ENCODE measurements at places on chromosomes 1 and 21.

DNA sequence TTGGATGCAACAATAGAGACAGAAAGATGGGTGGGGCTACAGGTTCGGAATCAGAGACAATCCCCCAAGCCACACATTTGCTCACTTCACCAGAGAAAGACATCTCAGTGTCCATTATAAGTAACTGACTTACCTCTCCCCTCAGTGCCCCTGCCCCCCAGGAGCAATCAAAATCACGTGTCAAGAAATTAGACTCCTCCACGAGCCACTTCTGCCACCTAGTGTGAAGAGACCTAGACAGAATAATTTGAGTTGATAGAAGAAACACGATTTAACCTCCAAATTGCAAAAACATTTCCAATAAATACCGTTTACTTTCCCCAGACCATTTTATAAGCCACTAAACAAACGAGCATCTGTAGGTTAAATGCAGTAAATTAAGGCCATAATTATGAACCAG is 123.2 kb downstream of the SLC30A10 start:
- DNase-seq, result no peak

- no peak for DNase-seq
Observed at GRCh38 chr1:156624814-156625435, 5.7 kb downstream of the HAPLN2 start.

- DNase-seq, result no peak
Observed at GRCh38 chr1:32316903-32317277, 19.1 kb downstream of the MARCKSL1 start.

DNA sequence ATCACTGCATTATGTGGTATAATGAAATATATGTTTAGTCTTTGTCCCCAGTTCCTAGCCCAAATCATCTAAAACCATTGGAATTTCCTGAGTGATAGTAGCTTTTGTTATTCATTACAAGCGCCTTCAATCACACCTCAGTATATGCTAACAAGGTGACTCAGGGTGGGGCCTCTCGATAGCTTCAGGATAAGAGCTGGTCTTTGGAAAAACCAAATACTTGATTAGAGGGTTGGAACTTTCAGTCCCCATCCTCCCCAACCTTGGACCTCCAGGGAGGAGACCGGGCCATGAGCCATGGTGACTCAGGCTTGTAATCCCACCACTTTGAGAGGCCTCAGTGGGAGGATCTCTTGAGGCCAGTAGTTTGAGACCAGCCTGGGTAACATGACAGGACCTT is 5.1 kb upstream of the BRDT start:
- no peak for DNase-seq

DNA sequence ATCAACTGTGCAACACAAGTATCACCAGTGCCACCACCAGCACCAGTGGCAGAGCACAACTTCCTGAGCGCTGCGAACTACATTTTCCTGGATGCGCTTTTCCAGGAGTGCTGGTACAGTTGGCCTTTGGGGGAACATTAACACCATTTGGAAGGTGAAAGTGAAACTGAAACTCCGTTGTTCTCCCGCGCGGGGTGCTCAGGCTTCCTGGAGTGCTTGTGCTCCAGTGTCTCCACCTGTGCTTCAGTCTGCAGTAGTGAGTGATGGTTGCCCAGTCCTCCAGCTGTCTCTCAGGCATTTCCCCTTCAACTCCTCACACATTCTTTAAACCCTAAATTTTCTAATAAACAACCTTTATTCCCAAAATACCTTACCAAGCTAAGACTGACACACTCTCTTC is 187.8 kb downstream of the LRRIQ3 start:
- no peak for DNase-seq

DNA sequence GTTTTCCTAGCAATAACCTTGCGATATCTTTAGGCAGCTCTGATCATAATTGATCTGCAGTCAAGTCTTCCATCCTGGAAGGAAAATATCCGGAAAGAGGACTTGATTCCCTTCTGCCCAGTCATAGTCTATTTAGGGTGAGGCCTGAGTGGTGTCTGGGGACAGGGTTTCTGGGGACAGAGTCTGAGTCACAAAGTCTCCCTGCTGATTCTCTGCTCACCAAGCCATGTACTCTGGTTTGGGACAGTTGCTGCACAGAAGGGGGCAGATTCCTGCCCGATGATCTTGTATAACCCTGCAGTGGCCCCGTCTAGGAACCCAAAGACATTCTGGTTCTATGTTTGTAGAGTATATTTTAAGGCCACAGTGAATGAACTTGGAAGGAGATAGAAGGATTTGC is 178.8 kb downstream of the KCNJ6 start:
- no peak for DNase-seq

DNA sequence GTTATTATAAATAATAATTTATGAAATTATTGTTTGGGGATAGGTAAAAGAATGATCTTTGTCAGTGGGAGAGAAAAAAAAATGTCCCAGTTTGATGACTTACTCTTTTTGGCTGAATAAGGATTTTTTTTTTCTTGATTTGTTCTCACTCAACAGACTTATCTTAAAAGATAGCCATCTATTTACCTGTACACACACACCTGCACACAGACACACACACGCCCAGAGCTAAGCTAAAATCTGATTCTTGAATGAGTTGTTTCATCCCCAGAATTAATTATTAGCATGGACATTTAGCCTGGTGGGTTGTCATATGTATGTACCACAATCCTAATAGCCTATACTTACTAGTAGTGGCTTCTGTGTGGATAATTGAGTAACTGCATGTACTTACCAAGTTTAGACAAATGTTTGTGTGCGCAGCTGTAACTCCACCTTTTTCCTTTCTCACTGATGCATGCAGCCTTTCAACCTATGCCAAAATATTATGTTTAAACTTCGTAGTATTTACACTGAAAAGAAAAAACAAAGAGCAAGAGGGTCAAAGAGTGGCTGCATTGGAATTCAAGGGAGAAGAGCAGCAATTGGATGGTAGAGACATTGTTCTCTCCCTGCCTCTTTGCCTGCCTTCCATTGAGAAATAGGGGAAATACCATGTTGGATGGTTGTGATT is 174.3 kb downstream of the ADGRL2 start:
- no peak for DNase-seq

DNA sequence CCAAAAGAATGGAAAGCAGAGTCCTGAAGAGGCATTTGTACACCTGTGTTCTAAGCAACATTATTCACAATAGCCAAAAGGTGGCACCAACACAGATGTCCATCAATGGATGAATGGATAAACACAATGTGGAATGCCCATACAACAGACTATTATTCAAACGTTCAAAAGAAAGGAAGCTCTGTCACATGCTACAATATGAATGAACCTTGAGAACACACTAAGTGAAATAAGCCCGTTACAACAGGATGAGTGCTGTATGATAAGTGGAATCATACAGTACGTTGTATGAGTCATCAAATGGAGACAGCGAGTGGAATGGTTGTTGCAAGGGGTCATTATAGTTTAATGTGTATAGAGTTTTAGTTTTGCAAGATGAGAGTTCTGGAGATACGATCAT is 80.1 kb downstream of the SH3BGR start:
- DNase-seq, result no peak

GRCh38 chr1:115911294-115911693 is 65.0 kb upstream of the SLC22A15 start:
- DNase-seq, result no peak

GRCh38 chr1:17194615-17195528 is 10.1 kb upstream of the PADI1 start:
- no peak for DNase-seq

GRCh38 chr1:63621075-63621474 is 27.9 kb downstream of the PGM1 start:
- no peak for DNase-seq

GRCh38 chr1:51669816-51670215 is 52.9 kb downstream of the OSBPL9 start:
- no peak for DNase-seq

DNA sequence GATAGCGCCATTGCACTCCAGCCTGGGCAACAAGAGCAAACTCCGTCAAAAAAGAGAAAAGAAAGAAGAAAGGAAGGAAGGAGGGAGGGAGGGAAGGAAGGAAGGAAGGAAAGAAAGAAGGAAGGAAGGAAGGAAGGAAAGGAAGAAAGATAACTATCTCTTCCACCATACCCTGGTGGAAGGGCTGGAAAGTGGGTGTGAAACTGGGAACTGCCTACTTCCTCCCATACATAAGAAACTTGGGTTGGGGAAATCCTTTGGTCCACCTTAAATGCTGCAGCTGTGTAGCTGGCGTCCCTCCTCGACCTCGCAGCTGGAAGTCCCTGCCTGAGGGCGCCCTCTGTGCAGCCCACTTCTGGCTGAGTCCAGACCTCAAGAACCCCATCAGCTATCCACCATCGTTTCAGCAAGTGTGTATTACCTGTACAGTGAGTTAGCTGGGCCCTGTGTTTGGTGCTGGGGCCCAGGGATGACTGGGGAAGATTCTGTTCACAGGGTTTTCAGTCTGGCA is 4.6 kb upstream of the FAM167B start:
- peak; percentile 60 for DNase-seq

DNA sequence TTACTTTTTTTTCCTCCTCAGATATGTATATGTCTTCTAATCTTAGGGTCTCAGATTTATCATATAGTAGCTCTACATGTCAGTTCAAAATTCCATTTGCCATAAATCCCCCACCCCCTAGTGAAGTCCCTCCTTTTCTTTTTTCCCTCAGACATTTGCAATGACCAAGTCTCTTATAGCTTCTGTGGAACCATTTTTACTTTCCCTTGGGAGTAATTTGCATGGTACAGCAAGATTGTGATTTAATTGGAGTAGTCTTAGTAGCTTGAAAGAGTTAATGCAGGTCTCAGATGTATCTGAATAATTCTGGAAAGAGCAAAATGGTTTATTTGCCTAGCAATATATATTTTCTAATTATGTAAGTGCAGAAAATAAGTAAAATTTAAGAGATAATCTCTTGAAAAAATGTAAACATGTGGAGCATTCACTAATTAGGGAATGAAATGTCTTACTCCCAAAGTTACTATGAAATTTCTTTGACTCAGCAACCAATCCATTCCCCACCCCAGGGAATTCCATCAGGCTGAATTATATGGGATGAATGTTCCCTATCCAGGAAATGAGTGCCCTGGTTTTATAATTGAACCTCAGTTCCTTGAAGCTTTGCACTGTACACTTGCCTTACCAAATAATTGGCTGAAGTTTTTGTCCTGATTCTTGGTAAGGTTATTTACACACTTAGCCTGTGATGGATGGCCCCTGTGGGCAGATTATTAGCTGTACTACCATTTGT is 267.0 kb downstream of the DNM3 start:
- no peak for DNase-seq

- no peak for DNase-seq
Observed at GRCh38 chr1:172646653-172647052, 12.2 kb upstream of the FASLG start.

GRCh38 chr21:41465176-41465781 is 39.2 kb downstream of the MX1 start:
- no peak for DNase-seq

DNA sequence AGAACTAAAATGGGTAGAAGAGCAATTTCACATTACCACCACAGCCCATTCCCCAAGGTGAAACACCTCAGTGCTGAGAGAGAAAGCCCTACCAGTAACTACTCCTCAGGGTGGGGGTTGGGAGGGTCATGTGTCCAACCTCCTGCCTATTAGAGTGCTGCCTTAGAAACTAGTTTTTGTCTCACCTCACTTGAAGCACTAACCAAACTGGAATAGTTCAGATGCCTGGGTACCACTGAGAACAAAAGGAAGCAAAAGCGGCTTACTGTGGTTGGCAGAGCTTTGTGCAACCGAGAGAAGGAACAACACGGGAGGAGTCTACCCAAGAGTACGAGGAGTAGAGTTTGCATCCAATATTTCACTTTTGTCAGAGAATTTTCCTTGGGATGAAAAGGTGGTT is 1207.5 kb upstream of the ADGRL2 start:
- no peak for DNase-seq

- DNase-seq, result no peak
Observed at GRCh38 chr1:55697997-55698535, 482.9 kb upstream of the USP24 start.

- no peak for DNase-seq
Observed at GRCh38 chr1:83694449-83694848, 304.5 kb downstream of the TTLL7 start.

DNA sequence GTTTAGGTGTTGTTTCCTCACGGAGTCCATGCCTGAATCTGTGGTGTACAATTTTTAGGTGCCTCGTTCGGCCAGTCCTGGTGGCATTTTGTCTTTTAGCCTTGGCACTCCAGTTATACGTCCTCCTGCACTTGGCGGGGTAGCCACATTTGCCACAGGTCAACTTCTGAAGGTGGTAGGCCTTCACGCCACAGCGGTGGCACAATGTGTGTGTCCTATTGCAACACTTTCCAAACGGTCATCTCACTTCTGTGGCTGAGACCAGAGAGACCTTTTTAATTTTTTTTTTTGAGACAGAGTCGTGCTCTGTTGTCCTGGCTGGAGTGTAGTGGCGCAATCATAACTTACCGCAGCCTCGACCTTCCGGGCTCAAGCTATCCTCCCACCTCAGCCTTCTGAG is 49.1 kb downstream of the CAMTA1 start:
- DNase-seq, result no peak

DNA sequence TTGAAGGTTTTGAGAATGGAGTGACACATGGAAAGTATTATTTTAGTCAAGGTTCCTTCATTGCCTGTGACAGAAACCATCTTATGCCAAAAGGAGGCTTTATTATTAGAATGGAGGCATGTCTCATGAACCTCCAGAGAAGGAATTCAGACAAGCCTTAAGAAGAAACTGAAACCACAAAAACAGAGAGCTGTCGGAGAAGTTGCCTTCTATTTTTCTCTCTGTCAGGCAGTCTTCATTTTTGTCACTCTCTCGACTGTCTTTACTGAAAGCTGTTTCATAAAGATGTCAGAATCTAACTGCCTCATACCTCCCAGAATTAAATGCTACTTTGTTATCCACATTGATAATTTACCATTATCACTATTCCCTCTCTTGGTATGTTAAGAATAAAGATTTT is 434.7 kb upstream of the ADGRL4 start:
- DNase-seq, result no peak

- no peak for DNase-seq
Observed at GRCh38 chr1:21614419-21615115, 54.6 kb downstream of the RAP1GAP start.

DNA sequence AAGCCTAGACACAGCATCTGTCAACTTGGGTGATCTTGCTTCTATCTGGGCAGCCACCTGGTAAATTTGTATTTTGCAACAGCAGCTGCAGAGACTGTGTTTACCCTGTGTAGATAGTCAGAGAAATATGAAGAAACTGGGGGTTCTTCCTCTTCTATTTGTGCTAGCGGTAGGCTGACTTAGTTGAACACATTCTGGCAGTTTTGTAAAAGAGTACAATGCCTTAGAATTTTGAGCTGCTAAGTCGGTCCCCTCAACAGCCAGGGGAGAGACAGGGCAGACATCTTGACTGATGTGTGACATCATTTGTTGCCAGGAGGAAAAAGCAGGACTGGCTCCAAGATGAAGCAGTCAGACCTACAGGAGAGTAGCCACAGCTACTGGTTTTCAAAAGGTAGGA is 53.7 kb downstream of the KCNJ6 start:
- no peak for DNase-seq

DNA sequence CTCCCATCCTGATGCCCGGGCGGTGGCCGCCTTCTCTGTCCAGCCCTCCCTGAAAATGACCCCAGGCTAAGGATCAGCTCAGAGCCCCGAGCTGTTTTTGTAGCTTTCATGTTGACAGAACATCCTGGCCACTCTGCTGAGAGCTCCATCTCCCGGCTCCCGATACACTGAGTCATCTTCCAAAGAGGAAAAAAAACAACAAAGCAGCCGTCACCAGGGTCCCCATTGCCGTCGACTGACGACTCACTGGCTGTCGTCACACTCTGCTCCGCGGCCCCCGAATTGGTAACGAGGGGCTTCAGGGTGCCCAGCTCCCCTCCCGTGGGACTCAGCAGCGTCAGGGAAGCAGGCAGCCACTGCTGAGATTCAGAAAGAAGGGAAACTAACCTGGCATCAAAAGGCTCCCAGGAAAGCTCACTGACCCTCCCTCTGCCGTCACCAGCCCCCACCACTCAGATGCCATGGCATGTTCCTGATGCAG is 67.2 kb downstream of the CD46 start:
- DNase-seq, result peak; percentile 29
